Non-pigmented ciliary epithelial cell (primary cell): ENCODE measurements at places on chromosomes 1 and 21.
A peak's percentile ranks its signal among the peaks of the same experiment; 100 is the strongest.

DNA sequence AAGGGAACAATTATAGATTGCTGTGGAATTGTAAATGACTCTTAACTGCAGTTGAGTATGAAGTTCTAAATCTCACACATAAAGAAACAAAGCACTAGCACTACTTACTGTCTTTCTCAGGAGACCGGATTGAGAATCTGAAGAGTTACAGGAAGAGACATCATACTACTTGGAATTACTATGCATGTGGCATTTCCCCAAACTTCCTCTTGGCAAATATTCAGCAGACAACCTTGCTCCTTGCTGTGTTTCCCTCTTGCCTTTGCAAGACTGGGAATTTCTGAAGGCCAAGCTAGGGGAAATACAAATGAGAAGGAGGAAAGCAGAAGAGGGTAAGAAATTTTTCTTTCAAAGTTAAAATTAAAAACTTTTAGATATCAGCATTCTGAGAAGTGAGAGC lies 173.6 kb upstream of the KCTD3 start:
- no peak for DNase-seq

- DNase-seq, result no peak
Observed at GRCh38 chr1:9044236-9044635, 18.0 kb upstream of the SLC2A7 start.

DNA sequence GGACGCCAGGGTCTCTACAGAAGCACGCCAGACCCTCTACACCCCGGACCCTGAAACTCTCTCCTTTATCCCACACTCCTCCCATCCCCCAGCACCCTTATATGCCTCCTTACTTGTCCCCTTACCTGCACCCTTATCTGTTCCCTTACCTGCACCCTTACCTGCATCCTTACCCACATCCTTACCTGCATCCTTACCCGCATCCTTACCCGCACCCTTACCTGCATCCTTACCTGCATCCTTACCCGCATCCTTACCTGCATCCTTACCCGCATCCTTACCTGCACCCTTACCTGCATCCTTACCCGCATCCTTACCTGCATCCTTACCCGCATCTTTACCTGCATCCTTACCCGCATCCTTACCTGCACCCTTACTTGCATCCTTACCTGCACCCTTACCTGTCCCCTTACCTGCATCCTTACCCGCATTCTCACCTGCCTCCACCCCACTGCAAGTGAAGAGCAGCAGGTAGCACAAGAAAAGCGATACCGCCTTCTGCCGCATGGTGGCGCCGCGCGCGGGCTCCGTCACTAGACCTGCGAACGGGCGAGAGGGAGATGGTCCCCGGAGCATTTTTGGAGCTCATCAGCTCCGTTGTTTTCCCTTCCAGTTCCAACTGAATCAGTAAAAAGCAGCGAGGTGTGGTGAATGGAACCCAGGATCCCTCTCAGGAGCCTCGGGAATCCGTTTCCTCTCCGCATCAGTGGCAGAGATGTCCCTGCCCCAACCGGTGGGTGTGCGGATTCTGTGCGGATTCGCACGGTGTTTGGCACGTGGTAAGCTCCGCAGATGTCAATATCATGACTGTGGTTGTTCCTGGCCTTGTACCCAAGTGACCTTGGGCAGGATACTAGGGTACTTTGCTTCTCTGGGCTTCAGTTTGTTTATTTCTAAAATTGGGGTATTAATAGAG lies 2.9 kb downstream of the IFI6 start:
- DNase-seq, result no peak

GRCh38 chr1:160353223-160353622 lies 10.0 kb downstream of the NCSTN start:
- no peak for DNase-seq

DNA sequence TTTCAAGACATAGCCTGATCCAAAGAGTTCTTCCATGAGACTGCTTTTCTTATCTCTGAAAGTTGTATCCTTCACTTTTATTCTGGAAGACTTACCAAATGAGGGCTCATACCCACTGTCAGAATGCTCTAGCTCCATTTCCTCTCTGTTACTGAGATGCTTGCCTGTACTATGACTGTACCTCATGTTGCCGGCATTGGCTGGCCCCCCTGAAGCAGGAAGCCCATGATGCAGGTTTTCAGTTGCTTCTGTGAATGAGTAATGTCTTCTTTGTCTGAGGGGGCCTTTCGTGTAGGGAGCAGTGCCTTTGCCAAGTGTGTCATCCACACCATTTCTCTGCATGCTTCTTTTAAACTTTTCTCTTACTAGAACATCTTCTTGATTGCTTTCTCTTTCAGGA lies 39.5 kb downstream of the LCA5L start:
- DNase-seq, result no peak

DNA sequence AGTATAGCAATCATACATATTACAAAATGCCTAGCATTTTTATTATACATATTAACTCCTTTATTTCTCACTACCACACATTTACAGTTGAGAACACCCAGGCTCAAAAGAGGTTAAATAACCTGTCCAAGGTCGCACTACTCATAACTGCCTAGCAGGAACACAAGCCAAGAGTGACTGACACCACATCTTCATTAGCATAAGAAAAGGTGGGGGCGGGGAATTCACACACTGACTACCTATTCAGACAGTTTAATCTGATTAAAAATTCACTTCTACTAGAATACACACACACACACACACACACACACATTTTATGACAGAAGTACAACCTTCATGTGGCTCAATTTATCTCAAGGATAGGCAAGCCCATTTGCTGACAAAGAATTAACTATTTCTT lies 77.8 kb upstream of the CACHD1 start:
- no peak for DNase-seq

- DNase-seq, result no peak
Observed at GRCh38 chr1:73100216-73100615, 817.9 kb upstream of the NEGR1 start.

DNA sequence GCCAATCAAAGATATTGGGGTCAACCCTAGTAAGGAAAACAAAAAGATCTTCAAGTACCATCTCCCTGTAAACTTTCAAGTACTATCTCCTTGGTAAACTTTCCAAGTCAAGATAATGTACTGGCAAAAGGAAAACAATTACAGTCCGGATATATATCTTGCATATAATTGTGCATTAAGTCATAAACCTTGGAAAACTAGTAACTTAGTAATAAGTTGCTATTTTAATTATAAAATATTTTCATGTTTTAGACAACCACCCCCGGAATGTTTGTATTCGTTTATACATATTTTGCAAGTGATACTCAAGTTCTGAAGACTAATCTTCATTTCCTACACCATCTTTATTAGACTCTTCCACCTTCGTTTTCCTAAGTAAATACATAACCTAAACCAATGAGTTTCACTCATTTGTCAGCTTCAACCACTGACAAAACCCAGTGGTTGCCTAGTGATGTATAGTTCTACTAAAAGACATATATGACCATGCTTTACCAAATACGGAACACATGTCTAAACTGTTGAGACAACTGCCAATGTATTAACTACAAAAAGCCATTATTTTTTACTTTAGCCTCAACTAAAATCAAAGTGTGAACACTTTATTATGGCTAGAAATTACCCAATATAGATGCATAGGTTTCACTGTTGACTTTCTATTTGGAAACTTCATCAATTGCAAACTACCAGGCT lies 1.7 kb downstream of the AKT3 start:
- DNase-seq, result no peak

DNA sequence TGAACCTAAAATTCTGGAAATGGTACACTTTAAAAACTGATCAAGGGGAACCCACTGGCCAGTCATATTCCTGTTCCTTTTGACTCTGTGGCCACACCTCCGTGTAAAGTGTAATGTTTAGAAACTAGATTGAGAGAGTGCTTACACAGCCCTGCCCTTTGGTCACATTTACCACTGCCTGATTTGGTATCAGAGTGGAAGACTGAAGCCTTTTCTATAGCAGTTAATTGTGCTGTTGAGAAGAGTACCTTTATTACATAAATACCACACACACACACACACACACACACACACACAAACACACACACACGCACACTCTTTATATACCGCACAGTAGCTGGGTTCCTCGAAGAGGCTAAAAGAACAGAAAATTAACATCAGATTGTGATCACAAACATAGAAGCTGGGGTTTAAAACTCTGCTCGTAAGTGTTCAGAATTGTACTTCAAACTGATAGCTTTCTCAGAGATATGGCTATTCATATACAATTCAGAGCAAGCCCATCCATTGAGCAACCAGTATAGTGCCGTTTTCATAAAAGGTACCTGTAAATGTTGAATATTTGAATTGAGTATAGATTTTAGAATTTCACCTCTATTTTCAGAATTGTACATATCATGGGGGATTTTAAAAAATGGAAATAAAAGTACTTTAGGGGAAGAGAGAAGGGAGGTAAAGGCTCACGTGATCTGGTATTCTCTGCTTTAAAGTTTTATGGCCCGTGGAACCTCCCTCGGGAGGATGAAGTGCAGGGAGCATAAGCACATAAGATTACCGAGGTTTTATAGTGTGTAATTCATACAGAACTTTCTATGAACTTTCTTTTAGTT lies 37.5 kb downstream of the CAMTA1 start:
- no peak for DNase-seq

- DNase-seq, result no peak
Observed at GRCh38 chr1:156430303-156430702, 61.3 kb downstream of the RHBG start.

- no peak for DNase-seq
Observed at GRCh38 chr1:32775640-32776337, 41.4 kb downstream of the YARS1 start.

GRCh38 chr1:173864179-173864867 lies 3.5 kb downstream of the GAS5 start:
- no peak for DNase-seq

GRCh38 chr1:107200631-107201030 lies 59.8 kb downstream of the NTNG1 start:
- DNase-seq, result no peak

DNA sequence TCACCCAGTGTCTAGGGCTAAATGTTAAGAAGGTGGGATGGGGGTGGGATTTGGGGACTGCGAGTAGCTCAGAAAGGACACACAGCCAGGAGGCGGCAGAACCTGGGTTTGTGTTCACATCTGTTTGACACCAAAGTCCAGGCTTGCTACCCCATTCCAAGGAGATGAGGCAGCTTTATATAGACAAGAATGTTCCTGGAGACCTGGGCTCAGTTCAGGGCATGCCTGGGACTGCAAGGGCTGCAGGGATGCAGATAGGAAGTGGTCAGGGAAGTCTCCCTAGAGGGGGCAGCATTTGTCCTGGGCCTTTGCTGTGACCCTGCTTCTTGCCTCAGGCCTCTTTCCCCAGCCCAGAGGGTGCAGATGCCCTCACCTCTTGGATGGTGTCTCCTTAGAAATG lies 16.3 kb downstream of the PADI3 start:
- DNase-seq, result no peak

DNA sequence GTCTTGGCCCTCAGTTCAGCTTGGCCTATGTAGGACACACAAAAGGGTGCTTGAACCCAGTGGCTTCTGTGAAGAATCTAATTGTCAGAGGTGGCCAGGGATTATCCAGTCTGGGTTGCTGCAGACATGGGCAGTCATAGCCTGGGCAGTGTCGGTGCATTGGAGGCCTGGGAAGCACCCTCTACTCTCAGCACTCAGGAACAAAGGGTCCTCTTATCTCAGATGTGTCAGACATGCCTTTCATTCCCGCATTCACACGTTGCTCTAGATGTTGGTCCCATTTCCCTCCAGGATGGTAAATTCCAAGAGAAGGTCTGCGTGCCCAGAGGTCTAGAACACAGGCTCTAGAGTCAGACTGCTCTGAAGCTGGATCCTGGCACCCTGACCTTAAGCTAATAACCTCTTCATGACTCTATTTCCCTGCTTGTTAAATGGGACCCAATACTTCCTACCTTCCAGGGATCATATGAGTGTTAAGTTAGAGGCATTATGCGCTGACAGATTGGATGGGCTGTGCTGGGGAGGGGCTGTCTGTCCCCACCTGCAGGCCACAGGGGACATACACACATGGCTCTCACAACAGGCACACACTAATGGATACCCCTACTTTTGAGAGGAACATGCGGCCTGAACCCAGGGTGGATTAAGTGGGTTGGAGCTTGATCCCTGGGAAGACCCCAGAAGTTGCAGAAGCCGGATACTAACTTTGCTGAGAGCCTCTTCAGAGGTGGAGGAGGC lies 16.5 kb upstream of the EDN2 start:
- no peak for DNase-seq

GRCh38 chr1:17272066-17272465 lies 23.2 kb downstream of the PADI3 start:
- no peak for DNase-seq

- DNase-seq, result no peak
Observed at GRCh38 chr1:240074422-240074821, 17.3 kb upstream of the FMN2 start.

- no peak for DNase-seq
Observed at GRCh38 chr1:28127617-28128257, 39.3 kb upstream of the EYA3 start.

- no peak for DNase-seq
Observed at GRCh38 chr1:32918179-32918578, 17.0 kb upstream of the TMEM54 start.

DNA sequence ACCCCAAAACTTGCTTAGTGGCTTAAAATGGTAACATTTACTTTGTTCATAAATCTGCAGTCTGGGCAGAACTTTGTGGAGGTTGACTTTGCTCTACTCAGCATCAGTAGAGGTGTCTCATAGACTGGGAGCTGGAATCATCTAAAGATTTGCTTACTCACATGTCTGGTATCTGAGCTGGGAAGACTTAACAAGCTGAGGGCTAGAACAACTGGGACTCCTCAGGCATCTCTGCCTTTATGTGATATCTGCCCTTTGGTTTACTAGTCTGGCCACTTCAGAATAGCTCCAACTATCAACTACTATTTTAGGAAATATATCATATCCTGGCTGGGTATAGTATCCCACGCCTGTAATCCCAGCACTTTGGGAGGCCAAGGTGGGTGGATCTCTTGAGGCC lies 82.5 kb downstream of the C4BPA start:
- peak; percentile 41 for DNase-seq

DNA sequence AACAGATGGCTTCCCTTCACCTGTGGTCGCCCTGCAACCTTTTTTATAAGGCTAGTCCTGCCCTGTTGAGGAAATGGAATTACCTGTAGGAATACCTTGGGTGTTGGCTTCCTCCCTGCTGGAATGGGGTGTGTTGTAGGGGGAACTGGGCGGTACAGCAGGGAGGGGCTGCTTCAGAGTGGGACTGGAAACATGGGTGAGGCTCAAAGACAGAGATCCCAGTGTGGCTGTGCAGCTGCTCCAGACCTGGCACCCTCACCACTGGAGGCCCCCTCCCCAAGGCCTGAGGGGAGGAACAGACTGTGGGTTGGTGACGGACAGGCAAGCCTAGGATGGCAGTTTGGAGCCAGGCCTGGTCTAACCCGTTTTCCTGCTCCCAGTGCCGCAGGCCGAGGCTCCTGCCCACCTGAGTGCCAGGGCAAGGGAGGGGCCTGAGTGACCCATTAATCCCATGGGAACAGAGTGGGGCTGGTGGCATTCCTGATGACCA lies 4.5 kb downstream of the EFNA3 start:
- no peak for DNase-seq
